ENCODE measurements at places on chromosomes 5 and 9.

GRCh38 chr5:33257807-33258429 is 182.8 kb upstream of the TARS1 start:
- no peak for DNase-seq

DNA sequence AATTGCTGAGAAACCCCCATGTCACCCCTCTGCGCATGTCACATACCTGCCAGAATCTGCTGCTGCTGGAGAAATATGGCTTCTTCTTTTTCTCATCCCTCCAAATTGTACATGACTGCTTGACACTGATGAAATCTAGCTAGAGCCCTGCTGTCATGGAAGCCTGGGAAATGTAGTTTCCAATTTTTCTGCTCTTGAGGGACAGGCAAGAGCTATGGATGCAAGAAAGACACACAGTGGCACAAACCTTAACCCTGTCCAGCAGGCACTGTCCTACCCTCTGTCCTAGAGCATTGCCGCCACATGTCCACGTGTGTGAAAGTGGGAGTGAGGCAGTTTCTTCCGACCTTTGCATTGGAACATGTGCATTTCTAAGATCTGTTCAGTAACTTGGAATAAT is 255.5 kb upstream of the SEMA6A start:
- DNase-seq: no peak

- no peak for DNase-seq
Measured at GRCh38 chr9:86741311-86742208, 205.7 kb downstream of the GAS1 start.

DNA sequence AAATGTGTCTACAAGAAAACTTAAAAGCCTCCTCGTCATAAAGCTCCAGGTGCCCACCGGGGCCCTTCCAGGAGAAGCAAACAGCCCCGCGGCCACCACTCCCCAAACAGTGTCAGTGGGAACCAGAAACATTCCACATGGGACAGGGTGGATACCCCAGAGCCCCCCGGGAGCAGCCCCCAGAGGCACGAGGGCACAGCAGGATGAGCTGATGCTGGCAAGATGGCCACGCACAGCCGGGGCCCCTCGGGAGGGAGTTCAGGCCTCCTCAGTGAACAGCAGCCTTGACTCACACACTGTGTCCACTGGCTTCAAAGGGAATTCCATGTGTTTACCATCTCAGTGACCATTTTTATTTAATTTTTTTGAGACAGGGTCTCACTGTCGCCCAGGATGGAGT is 10.5 kb downstream of the EXD3 start:
- DNase-seq: no peak

DNA sequence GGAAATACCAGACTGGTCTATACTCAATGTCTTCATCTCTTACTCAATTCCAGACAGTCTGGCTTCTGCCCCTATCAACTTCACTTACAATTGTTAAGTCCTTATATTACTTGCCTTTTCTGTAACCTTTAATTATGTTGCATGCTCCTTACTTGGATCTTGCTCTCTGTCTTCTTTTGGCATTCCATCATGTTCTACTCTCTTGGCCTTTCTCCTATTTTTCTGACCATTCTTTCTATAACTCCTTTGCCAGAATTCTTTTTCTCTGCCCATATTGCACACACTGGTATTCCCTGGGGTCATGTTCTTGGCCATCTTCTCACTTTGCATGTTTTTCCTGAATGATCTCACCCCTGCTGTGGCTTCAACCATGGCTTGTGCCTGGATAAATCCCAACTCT is 209.8 kb upstream of the ZNF462 start:
- no peak for DNase-seq

DNA sequence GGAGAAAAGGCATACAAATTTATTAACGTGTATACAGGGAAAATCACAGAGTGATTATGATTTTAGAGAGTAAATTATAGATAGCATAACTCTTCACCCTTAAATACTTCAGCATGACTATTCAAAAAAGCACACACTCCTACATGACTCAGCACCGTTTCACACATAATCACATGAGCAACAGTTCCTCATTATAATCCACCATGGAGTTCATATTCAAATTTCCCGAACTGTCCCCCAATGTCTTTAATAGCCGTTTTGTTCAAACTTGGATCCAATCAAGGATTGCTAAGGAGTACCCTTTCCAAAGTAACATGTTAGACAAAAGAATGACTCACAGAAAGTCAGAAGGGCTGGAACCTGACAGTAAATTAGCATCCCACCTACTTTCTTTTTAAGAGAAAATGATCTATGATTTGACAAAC is 32.1 kb downstream of the RAPGEF1 start:
- DNase-seq: no peak

DNA sequence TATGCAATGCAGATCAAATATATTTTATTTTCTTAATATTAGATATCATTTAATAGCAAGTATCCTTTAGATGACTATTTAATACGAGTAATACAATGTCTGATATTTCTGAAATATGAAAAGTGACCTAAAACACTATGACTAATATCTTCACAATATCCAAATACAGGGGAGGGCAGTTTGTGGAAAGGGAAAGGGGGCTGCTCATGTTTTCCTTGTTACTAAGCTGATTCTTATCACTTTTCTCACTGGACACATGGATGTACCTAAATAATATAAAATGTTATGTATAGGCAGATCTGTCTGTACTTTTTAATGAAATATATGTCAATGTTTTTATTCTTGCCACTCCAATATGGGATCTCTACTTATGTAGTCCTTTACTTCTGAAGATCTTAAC is 1879.1 kb upstream of the ACO1 start:
- DNase-seq: no peak

DNA sequence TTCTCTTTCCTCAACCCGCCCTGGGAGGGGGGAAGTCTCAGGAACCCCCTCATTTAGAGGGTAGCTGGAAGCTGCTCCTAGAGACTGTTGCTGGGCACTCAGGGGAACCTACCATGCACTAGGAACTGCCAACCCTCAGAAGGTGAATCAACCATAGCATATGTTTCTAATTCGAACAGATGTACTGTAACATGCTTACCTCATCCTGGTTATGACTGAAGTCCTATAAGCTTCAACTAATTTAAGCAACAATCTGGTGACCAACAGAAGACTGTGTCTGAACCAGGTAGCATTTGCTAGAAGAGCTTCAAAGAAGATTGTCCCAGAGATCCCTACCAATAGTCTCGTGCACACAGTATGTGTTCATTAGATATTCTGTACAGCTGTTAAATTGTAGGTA is 5.7 kb upstream of the PRDM6 start:
- DNase-seq: no peak

GRCh38 chr9:110847671-110848070 is 179.1 kb downstream of the MUSK start:
- no peak for DNase-seq

DNA sequence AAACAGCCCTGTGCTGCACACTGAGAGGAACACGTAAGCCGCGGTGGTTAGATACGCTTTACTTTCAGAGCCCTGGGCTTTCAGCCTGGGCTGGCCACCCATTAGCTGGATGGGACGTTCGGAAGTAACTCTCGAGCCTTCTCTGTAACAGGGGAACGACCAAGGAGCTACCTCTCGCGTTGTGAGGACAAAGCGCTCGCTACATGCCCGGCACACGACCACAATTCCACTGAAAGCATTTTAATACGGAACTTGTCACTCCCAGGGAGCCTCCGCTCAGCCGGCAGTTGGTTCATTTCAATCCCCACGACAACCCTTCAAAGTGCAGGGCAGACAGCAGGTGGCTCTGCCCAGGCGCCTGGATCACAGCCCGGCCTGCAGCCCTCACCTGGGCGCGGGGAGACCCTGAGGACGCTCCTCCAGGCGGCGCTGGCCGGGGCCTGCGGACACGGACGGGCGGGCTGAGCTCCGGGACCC is 368 bp downstream of the SURF1 start:
- no peak for DNase-seq
